Stimulated activated CD4-positive, alpha-beta T cell treated with anti-CD3 and anti-CD28 coated beads, Interleukin-2, amount 100 ng/mL, for 4 hours (primary cell): ENCODE measurements at places on chromosomes 7 and 10.

- no peak for DNase-seq
Observed at GRCh38 chr7:22250390-22250789, 106.6 kb downstream of the RAPGEF5 start.

- DNase-seq = peak; percentile 38
Observed at GRCh38 chr10:86411281-86411841, 44.8 kb upstream of the GRID1 start.

- DNase-seq = no peak
Observed at GRCh38 chr7:80604436-80604835, 34.0 kb upstream of the CD36 start.

DNA sequence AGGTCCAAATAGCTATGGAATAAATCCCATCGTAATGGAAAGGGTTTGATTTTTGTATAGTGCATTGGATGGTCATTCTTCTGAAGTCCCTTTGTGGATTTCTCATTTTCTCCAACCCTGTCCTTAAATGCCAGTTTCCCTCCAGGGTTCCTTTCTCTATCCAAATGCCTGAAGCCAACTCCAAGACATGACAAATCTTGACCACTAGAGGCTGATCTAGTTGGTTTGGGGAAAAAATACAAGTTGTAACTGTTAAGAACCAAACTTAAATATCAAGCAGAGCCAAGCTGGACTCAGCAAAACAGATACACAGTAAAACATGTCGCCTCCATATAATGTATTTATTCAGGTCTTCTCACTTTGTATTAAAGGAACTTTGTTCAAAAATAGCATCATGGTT lies 28.7 kb downstream of the FRMD4A start:
- DNase-seq = no peak

DNA sequence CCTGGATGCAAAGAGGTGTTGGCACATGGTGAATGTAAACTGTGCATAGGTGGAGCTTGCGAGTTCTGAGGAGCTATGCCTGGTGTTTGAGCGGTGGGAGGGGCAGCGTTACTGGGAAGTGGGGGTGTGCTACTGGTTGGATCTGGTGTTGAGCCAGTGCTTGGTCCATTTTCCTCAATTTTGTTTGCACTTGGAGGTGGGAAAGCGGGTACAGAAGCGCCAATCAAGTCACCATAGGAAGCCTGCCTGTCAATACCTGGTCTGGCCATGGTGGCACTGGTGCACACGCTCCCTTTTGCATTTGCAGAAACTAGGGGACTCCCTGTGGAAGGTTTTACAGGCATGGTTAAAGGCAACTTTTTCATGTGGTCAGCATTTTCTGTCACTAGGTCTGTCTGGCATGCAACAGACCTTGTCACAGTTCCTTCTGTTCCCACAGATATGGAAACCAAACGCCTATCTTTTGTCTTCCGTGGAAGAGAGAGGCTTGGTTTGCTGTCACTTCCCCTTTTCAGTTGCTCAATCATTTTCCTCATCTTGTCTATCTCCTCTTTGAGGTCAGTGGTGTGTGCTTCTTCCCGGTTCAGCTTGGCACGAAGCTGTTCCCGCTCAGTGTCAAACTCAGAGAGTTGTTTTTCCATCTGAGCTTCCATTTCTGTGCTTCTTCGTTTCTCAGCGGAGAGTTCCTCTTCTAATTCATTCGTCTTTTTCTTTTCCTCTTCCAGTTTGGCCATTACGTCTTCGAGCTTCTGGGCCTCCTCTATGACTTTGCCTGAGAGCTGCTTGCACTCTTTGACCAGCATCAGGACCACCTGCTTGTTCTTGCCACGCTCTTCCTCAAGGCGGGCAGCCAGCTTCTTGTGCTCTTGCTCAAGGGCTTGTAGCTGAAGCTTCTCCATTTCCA lies 81.1 kb downstream of the CTTNBP2 start:
- DNase-seq = no peak

DNA sequence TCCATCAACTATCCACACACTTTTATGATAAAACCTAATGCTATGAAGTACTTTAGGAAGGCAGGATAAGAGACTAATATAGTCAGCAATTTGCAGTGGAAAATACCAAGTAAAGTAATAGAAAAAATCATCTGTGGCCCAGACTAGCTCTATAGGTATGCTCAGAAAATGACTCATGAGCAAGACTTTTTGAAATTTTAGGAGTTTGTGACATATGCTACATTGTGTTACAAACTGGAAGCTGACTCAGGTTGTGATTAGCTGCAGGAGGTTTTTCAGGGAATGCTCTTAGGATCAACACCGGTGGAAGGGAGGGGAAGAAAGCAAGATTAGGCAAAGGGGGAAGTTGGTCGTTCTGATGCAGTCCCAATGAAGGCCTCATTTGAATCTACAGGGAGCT lies 56.1 kb downstream of the FEZF1 start:
- DNase-seq = no peak

DNA sequence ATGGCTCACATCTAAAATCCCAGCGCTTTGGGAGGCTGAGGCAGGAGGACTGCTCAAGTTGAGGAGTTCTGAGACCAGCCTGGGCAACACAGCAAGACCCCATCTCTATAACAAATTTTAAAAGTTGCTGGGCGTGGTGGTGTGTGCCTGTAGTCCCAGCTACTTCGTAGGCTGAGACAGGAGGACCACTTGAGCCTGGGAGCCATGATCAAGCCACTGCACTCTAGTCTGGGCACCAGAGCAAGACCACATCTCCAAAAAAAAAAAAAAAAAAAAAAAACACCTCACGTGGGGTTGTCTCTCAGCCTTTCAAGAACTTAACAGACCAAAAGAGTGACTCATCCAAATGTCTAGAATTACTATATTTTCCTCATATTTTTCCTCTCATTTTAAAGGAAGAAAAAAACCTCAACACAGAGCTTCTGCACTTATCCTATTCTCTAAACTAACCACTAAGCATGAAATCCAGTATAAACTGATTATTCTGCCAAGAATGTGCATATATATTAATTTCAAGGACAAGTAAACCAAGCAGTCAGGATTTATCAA lies 46.3 kb downstream of the CUL2 start:
- no peak for DNase-seq

- DNase-seq = no peak
Observed at GRCh38 chr7:28466885-28467284, 54.6 kb downstream of the CREB5 start.

- DNase-seq = no peak
Observed at GRCh38 chr7:14639801-14640200, 262.8 kb downstream of the DGKB start.

- no peak for DNase-seq
Observed at GRCh38 chr7:151790095-151790829, 86.7 kb downstream of the PRKAG2 start.

- no peak for DNase-seq
Observed at GRCh38 chr10:97889461-97890265, 40.0 kb downstream of the GOLGA7B start.

- peak; percentile 74 for DNase-seq
Observed at GRCh38 chr7:37411444-37412034, 37.1 kb downstream of the ELMO1 start.

DNA sequence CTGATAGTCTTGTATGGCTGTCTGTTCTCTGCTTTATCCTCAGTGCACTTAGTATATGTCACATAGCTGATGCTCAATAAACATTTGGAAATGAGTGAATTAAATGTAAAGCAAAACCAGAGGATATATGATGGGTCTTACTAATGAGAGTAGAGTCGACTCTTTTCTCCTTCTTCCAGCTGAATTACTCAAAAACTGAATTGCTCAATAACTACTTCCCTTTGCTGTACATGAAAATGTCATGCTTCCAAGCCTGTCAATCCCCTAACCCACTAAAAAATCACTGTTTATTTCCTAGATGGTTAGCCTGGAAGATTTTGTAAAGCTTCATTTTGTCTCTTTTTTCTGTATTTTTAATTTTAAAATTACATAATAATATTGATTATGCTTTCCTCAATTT lies 88.0 kb downstream of the OR13A1 start:
- DNase-seq = no peak
